Right lobe of liver (tissue), 6 donors: ENCODE measurements at places on chromosomes 2 and 18. TPM values are rescaled to one million over a fixed set of nuclear protein-coding genes. Genes with fewer than 3 reads are reported as not detected.
A peak's percentile ranks its signal among the peaks of the same experiment; 100 is the strongest.

DNA sequence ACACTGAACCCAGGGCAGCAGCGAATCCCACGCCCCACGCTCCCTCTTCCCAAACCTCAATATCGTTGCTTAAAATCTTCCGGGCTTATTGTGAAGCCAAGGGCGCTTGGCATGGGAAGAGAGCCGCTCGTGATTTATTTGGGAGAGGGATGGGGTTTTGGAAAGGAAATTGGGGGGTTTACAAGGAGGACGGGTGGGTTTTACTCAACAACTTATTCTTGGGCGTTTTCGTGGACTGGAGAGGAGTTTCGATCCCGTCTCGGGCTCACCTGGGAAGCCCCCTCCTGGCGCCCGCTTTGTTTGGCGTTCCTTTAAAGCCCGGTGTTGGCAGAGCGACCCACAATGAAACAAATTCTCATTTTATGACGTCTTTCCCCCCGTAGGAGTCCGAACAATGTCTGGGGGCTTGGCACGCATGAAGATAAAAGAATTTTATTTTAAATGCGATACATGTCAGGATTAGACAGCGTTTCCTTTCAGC, 135.3 kb downstream of the INSIG2 start:
- peak overlapping the region; percentile 26 for H3K4me3 ChIP-seq
- H3K27me3 ChIP-seq, result peaks cover 22% of the 10 kb centered on the region
- no peak overlapping the region for H3K27ac ChIP-seq
- no peaks in the 10 kb centered on the region for H3K36me3 ChIP-seq

The ANKRD44 gene
- total RNA-seq, result 13.1 TPM

GRCh38 chr2:119252186-119253113, 28.8 kb downstream of the STEAP3 start:
- peaks cover 71% of the 10 kb centered on the region for H3K36me3 ChIP-seq
- H3K27me3 ChIP-seq, result no peaks in the 10 kb centered on the region
- H3K4me3 ChIP-seq, result no peak overlapping the region
- H3K27ac ChIP-seq, result no peak overlapping the region

- H3K4me3 ChIP-seq, result no peak overlapping the region
- H3K27ac ChIP-seq, result no peak overlapping the region
- no peak for DNase-seq
- no peaks in the 10 kb centered on the region for H3K36me3 ChIP-seq
- H3K4me1 ChIP-seq, result no peaks in the 10 kb centered on the region
Observed at GRCh38 chr2:57806449-57806968, 240.1 kb upstream of the VRK2 start.

GRCh38 chr2:207151048-207151447, 14.7 kb downstream of the KLF7 start:
- H3K4me3 ChIP-seq, result no peak overlapping the region
- H3K36me3 ChIP-seq, result no peaks in the 10 kb centered on the region

DNA sequence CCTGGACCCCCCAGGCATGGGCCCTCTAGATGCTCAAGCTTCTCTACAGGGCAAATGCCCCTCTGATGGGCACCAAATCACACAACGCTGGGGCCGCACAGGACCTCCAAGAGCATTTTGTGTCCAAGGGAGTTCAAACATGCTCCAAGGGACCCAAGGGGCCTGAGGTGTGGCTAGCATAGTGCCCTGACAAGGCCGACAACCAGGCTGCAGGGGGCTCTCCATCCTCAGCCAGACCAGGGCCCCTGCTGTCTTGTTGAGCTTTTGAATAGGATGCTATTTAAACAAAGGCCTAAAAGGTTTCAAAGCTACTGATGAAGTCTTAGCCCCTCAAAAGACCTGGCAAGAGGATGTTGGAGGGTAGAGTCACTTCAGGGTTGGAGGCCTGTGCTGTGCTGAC, 33.1 kb downstream of the EN1 start:
- no peaks in the 10 kb centered on the region for H3K4me1 ChIP-seq
- no peak for DNase-seq
- H3K4me3 ChIP-seq, result no peak overlapping the region
- no peak overlapping the region for H3K27ac ChIP-seq
- no peaks in the 10 kb centered on the region for H3K36me3 ChIP-seq

DNA sequence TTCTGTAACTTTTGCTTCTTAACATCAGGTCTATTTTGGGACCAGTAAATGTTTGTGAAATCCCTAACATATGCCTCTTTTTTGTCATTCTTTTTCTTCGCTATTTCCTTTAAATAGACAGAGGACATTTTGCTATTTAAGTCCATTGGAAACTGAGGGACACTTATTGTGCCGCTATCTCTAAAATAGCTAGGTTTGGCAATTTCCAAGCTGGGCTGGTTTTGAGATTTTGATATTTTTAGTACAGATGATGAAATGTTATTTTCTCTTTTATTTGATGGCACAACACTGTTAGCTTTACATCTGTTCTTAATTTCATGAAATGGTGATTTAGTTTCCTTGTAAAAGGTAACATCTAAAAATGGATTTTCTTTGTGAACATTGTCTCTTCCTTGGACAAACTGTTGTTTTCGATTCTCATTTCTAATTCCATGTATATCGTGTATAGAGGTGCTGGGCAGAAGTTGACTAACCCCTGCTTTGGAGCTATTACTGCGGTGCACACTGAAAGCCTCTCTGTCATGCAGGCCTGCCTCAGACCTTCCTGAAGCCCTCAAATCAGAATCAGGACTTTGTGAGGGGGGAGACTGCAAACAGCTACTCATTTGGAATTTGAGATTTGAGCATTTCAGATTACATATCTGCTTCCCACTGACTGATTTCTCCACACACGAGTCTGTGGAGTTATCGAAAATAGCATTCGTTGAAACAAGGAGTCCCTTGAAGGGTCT, 594 bp downstream of the RAD51AP2 start:
- H3K27ac ChIP-seq, result peak overlapping the region; percentile 39
- peak overlapping the region; percentile 55 for H3K4me3 ChIP-seq
- no peaks in the 10 kb centered on the region for H3K4me1 ChIP-seq
- no peaks in the 10 kb centered on the region for H3K27me3 ChIP-seq

The ZNF142 gene
- total RNA-seq, result 7.1 TPM
